Type B pancreatic cell (in vitro differentiated cells): ENCODE measurements at places on chromosomes 5 and 9.

DNA sequence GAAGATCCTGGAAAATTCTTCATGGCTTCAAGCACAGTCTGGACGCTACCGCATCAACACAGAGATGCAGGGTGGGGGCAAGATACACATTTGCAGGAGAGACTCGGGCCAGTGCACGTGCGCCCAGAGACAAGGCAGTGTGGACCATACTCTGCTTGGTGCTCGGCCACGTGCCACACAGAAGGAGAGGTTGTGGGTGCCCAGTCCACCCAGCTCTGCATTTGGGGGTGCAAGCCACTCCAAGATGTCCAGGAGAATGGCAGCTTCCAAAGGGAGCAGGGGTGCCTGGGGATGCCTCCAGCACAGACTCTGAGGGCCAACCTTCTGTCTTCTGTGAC lies 4.3 kb downstream of the NKD2 start:
- DNase-seq = no peak

DNA sequence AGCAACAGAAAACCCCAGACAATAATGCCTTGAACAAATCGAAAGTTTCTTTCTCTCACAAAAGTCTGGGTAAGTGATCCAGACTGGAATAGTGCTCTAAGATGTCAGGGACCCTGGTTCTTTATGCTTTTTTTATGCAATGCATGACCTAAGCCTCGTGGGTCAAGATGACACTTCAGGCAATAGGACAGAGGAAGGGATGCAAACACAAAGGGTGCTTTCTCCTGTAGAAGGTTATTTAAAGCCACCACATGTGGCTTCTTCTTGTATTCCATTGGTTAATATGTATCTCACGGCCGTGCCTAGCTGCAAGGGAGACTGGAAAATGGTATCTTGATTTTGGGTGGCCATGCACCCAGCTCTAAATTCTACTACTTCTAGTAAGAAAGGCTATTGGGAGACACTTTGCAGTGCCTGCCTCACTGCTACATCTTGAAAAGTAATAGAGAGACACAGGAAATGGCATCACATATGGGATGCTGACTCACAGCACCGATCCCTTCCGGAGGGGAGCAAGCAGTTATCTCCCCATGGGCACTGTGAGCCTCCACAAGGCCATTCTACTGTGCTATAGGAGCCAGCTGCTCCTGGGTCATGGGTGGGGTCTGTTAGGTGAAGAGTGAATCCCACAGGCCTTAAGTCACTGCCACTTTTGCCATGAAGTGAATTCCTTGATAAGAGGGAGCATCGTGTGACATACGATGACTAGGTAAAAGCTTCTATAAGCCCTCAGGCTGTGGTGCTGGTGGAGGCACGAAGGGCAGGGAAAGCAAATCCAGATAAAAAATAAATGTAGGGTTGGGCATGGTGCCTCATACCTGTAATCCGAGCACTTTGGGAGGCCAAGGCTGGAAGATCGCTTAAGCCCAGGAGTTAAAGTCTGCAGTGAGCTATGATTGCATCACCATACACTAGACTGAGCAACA lies 32.5 kb upstream of the RAB14 start:
- DNase-seq = no peak

DNA sequence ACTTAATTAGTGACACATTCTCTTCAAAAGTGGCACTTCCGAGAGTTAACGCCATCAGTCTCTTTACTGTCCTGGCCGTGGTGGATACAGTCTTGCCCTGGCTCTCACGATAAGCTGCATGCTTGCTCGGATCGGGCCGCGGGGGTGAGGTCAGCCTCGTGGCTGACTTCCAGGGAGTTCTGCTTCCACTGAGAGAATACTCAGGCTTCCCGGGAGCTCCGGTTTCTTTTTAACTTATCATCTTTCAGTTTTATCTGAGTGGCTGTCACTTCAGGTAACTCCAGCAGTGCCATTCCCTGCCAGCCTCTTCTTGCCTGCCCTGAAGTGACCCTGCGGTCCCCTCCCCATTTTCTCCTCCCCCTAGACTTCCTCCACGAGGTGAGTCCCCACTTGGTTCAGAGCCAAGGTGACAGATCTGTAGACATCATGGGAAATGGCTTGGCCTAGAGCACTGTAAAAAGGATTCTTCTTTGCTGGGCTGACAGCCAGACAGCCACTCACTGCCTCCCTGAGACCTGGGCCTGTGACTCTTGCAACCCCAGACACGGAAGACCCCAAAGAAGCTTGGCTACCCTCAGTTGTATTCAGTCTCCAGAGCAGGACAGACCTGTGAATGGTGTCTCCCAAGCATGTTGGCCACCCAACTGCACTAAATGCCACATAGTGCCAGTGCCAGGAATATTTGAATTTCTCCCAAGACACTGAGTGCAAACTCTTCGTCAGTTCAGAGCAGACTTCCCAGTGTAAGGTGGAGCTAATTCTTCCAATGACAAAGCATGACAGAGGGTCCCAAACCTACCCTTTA lies 95.1 kb downstream of the DAPK1 start:
- DNase-seq = no peak

DNA sequence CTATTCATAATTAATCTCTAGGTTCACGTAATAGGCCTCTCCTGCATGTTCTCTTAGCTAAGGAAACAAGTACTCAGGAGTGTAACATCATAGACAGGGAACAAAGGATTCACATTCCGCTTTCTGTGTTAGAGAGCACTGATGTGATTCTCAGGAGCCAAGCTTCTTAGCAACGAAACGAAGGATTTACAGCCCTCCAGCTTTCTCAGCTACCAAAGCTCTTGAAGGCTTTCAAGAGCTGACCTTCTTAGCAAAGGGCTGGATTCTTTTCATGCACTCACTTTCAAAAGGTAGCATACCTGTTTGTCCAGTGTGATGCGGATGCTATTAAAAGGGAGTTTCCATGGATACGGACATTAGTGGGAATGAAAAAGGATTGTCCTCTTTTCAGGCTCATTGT lies 107.4 kb downstream of the TUSC1 start:
- no peak for DNase-seq

DNA sequence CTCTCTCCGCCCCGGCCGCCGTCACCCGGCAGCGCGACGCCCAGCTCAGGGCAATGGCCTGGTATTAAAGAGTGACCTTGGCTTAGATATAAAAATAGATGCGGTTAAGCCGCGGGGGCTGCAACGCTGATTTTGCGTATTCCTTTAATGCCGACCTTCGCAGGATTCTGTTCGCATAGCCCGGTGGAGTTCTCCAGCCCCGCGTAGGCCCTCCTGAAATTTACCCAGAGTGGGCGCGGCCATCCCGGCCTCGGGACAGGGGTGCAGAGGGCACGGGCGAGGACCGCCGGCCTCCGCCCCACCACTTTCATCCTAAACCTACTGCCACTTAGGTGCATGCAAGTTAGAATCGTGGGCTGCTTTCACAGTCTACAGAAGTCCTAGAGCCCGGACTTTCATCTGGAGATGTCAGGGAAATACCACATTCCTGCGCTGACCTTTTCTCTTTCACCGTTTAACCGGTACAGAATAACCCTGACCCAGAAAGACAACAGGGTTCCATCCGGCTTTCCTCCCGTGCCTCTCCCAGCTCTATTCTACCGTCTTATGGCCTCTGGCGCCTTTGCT lies 492 bp upstream of the FAM169A start:
- DNase-seq = no peak

DNA sequence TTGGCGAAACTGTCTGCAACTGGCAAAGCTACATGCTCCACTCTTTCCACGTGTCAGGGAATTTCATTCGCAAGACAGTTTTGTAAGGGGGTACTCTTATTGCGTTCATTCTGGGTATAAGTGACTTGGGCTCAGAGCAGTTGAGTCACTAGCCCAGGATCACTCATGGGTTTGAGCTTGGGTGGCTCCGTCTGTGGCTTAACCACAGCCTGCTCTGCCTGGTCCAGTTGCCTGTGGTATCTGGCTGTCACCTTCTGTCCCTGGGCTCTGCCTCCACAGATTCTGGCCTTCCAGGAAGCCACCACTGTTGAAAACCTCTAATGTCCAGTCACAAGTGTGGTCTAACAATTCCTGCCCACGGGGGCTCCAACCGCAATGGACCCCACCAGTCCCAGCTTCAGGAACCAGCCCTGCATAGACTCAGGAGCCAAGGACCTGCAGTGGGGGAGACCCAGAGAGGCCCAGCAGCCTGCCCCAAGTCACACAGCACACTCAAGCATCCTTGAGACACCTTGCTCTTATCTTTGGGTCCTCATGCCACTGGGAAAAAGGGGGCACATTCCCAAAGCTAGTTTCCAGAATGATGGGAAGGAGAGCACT lies 10.4 kb downstream of the KIF12 start:
- DNase-seq = peak; percentile 29

GRCh38 chr5:36777105-36777757 lies 99.3 kb upstream of the NIPBL start:
- no peak for DNase-seq

- DNase-seq = no peak
Observed at GRCh38 chr5:83718936-83719495, 1.6 kb downstream of the HAPLN1 start.

DNA sequence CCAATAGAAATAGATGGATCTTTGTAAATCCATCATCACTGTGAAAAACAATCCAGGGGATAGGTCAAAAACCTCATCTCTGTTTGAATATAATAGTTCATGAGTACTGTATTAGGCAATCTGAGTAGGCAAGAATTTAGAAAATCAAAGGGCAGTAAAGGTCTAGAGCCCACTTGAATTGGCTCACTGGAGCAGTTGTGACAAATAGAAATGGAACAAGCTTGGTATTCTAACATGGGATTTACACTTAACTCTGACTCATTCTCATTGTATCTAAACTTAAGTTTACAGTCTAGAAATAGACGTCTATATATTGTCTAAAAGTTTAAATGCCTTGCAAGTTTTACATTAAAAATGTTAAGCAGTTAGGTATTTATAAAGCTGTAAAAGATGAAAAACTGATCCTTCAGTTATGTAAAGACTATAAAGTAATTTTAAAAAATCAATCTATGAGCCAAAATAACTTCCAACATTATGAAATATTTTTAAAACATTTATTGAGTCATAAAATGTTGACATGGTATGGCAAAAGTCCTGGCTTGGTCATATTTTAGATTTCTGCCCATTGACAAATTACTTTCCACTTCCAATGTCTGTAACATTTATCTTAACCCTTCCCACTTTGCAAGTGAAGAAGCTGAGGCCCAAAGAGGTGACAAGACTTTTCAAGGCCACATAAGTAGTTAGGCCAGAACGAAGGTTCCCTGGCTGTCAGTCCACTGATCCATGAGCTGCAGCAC lies 203.7 kb upstream of the NREP start:
- DNase-seq = no peak
